Fibroblast of pulmonary artery (primary cell): ENCODE measurements at places on chromosomes 13 and 19.

GRCh38 chr19:45336696-45337251, 3.8 kb upstream of the KLC3 start:
- DNase-seq: no peak

GRCh38 chr19:42098781-42099180, 22.8 kb downstream of the ZNF574 start:
- no peak for DNase-seq

DNA sequence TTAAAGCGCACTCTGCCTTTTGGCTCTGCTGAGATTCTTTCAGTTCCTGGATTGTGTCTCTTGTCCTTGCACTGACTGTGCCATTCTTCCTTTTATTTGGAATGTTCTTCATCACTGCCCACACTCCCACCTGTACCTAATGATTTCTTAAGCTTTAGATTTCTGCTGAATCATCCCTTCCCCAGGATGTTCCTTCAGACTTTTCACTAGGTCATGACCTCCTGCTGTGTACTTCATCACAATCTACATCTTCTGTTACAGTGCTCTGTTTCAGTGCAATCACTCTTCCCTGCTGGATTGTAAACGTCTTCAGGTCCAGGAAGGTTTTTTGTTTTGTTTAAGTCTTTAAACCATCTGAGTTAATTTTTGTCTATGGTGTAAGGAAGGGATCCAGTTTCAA, 281.0 kb downstream of the ATP8A2 start:
- DNase-seq: no peak

- DNase-seq: no peak
Observed at GRCh38 chr19:31286491-31286890, 62.7 kb downstream of the TSHZ3 start.

DNA sequence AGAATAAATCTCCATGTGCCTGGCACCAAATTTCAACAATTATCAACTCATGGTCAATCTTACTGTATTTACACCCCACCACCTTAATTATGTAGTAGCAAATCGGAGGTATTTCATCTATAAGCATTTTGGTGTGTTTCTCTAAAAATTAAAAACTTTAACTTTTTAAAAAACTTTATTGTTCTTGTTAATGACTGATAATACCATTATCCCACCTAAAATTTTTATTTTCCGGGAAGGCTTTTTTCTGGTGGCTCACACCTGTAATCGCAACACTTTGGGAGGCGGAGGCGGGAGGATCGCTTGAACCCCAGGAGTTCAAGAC, 453 bp upstream of the PDCD2L start:
- no peak for DNase-seq
